ENCODE measurements at places on chromosomes 4 and X.
A peak's percentile ranks its signal among the peaks of the same experiment; 100 is the strongest.

- DNase-seq = no peak
Observed at GRCh38 chrX:134599184-134599914, 58.9 kb downstream of the PLAC1 start.

GRCh38 chr4:4603067-4603466 lies 61.2 kb upstream of the STX18 start:
- no peak for DNase-seq

DNA sequence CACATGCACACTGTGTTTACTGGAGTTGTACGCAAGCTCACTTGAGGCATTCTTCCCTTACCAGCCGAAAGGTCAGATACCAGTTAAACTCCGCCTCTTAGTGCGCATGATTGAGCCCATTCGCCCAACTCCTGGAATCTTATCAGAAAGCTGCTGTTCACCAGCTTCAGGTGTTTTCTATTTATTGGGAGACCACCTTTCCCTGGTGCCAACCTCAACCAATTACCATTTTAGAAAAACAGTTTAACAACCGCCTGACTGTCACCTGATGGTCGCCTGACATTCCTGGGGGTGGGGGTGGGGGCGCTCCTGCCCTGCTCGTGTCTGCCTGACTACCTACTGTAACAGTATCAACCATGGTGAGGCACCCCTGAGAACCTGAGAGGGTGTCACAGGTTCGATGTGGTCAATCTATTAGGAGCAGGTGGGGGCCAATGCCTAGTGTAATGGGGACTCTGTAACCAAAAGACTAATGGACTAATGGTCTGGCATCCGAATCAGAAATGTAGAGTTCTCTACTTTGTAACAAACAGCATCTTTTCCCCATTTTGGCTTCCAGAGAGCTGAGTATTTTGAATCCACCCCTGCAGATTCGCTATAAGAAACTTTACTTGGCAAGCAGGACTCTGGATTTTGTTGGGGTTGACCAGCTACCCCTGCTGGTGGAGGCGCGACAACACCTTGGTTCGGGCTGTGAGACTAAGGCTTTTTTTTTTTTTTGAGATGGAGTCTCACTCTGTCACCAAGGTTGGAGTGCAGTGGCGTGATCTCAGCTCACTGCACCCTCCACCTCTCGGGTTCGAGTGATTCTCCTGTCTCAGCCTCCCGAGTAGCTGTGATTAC lies 58.2 kb upstream of the ZNF157 start:
- peak; percentile 85 for DNase-seq

- DNase-seq = peak; percentile 74
Observed at GRCh38 chr4:139530833-139531427, 25.1 kb downstream of the SETD7 start.

DNA sequence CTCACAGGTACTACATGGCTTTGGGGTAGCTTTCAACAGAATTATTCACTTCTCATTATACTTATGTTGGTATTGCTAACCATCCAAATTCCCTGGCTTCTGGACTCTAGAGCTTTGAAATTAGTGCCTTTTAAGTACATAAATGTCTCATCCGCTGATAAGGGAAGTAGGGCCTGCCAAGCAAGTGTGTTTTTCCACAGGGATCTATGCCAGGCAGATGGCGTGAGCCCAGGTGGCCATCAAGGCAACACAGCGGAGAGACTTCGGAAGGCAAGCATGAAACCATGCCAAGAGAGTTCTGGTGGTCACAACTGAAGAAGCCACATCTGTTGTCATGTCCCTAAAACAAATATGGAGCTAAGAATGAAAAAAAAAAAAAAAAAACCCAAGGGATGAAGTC lies 503.1 kb upstream of the LCORL start:
- no peak for DNase-seq

DNA sequence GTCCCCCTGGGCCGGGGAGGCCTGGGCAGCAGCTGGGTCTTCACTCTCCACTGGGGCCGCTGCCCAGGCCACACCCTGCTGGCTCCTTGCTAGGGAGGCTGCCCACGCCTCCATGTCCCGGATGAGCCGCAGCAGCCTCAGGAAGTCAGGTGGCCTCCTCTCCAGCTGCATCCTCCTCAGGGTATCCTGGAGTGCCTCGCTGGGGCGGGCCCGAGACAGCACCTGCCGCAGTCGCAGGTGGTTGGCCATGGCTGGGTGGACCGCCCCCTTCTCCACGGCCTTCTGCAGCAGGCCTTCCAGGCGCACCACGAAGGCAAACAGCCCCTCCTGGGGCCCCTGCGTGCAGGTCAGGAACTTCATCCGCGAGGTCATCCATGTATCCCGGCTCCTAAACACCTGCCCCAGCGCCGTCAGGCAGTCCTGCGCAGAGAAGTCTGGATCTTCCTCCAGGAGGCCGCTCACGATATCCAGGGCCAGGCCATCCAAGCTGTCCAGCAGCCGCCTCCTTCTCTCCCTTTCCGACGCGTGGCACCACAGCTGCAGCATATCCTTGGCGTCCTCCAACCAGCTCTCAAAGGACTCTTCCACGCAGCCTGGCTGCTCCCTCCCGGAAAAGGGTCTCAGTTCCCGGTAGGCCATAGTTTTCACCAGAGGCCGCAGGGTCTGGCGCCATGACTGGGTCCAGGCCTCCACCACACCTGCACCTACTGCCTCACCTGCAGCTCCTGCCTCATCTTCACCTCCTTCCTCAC lies 2.1 kb downstream of the PNMA6F start:
- DNase-seq = no peak

- no peak for DNase-seq
Observed at GRCh38 chrX:41906515-41907187, 16.7 kb downstream of the CASK start.

GRCh38 chr4:90845777-90846176 lies 718.6 kb downstream of the CCSER1 start:
- no peak for DNase-seq

- DNase-seq = no peak
Observed at GRCh38 chr4:128787509-128788311, 21.8 kb upstream of the JADE1 start.

DNA sequence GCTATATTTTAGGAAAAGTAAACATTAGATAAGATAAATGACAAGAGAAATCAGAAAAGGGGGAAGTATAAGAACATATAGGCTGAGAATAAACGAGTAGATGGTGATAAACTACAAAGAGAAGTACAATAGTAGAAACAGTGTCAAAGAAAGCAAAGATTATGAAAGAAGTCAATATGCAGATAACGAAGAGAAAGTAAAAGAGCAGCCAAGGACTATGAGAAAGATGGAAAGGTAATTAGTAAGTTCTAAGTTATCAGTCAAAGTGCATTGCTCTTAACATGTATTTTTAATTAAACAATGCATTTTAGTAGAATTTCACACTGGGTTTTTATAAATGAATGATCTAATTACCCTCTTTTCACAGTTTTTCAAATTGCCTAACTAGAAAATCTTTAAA lies 1801.3 kb upstream of the PCDH10 start:
- no peak for DNase-seq

GRCh38 chr4:107862658-107863057 lies 37.9 kb downstream of the SGMS2 start:
- DNase-seq = no peak

GRCh38 chr4:38582889-38583470 lies 81.0 kb upstream of the KLF3 start:
- no peak for DNase-seq

GRCh38 chr4:10095296-10095991 lies 21.2 kb downstream of the WDR1 start:
- DNase-seq = no peak

DNA sequence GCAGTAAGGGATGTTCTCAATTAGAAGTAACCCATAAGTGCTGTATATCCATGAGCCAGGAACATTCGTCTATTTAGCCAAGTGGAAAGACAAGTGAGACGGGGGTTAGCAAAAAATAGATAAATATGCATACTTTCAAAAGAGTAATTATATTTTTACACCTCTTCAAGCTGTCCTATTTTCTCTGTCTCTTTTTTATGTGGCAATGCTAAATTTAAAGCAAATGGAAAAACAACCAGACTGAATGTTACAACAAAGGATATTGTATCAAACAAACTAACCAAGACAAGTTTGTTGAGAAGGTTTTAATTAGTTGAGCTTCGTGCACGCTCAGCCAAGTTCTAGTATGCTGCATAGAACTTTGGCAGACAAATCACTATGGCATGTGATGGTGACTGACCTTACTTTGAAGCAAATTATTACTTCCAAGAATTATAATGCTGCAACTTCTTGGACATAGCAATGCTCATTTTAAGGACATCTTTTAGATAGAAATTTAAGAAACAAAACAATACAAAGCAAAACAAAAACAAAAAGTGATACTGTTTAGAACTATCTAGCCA lies 61.4 kb upstream of the TMEM150C start:
- DNase-seq = no peak

DNA sequence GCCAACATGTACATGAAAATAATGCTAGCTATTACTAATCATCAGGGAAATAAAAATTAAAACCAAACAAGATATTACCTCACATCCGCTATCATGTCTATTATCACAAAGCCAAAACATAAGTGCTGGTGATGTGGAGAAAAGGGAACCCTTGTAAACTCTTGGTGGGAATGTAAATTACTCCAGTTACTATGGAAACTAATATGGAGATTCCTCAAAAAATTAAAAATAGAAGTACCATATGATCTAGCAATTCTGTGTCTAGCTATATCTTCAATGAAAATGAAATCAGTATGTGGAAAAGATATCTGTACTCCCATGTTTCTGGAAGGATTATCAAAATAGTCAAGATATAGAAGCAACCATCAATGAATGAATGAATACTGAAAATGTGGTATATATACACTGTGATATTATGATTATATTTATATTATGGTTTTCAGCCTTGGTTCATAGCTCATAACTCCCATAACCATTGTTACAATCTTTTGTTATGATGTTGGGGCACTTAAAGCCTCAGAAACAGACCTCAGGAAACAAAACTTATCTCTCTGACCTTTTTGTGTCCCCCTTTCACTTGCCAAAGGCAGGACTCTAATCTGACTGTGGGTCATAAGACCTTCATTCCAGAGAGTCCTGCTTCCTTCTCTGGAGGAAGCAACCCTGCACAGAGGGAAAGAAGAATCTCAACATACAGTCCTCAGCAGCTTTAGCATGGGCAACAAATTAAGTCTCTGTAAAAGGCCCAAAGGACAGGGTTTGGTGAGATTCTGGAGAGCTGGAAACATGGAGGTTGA lies 933.2 kb downstream of the ADGRL3 start:
- no peak for DNase-seq

DNA sequence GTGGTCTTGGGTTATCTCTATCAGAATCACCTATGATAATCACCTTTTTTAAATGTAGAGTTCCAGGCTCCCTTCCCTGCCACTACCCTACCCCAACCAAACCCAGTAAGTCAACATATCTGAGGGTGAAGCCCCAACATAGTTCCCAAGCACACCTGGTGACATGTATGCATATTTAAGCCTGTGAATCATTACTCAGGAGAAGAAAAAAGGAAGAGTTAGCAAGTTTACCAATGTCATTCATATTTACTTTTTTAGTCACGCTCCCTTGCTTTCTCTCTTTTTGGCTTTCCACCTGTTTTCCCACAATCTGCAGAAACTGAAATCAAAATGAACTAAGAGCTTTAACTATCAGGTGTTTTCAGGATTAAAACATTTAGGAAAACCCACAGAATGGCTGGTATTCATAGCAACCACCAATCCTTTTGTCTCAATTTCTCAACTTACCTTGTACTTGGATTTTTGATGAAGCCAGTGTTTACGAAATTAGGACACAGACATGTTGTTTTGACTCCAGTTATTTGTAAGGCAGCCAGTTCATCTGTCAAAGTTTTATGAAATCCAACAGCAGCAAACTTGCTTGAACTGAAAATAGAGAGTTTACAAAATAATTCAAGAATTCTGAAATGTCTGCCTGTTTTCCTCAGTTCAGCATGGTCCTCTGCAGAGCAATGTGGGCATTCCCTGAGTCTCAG lies 34.0 kb downstream of the HSD17B11 start:
- DNase-seq = no peak

DNA sequence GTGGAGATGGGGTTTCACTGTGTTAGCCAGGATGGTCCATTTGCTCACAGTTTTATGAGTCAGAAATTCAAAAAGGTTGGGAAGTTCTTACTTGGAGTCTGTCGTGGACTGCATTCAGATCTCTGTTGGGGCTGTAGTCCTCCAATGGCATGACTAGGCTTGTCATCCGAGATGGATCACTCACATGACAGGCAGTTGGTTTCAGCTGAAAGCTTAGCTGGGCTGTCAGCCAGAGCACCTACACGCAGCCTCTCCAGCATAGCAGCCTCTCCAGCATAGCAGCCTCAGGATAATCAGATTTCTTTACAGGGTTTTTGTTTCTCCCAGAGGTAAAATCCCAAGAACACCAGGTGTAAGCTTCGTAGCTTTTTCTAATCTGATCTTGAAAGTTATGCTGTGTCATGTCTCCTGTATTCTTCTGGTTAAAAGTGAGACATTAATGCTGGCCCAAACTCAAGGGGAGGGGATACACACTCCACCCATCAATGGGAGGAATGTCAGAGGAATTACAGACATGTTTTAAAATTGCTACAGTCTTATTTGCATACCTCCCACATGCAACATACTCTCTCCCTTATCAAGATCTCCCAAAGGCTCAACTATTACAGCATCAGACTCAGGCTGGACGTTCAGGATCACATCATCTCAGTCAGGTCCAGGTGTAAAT lies 31.6 kb upstream of the SOD3 start:
- peak; percentile 44 for DNase-seq

DNA sequence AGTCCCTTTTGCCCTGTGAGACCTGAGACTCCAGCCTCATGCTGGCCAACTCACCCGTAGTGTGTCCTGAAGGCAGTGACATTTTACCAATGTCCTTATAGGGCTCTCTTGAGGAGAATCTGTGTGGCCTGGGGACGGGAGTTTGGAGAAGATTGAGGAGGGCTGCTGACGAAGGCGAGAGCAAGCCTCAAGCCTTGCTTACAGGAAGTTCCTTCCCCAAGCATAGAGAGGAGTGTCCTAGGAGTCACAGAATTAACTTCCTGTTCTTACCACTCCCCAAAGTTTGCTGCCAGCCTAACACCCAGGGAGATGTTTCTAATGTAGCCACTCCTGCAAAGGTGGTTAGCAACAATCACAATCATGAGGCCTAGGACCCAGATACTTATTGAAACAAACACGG lies at the start of gene NXF3:
TSS of gene NXF3 (minus strand) at position 202 of the 400 bp plus-strand sequence. CDS start at position 82, 120 bp downstream.
- DNase-seq = no peak

- no peak for DNase-seq
Observed at GRCh38 chr4:71470524-71470923, 131.7 kb downstream of the SLC4A4 start.

- DNase-seq = no peak
Observed at GRCh38 chr4:183205709-183206108, 106.7 kb downstream of the WWC2 start.

GRCh38 chr4:125316791-125317524 lies 2.2 kb downstream of the FAT4 start:
- DNase-seq = no peak

DNA sequence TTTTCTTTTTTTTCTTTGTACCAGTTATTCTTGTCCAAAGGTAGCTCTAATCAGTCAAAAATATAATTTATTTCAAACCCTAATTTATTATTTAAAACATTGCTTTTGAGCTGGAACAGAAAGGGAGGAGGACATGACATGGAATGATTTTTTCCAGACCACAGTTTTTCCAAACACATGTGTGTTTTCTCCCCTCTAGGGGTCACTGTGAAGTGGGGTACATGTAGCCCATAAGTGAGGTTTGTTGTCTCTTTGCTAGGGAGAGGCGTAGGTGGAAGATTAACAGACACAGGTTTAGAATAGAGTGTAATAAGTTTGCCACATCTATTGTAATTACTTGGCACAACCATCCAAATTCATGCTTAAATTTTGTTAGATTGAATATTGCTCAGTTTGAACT lies 83.0 kb downstream of the TNIP2 start:
- peak; percentile 6 for DNase-seq
